Stimulated activated CD8-positive, alpha-beta memory T cell treated with anti-CD3 and anti-CD28 coated beads, Interleukin-12 subunit alpha, Interleukin-12 subunit beta, amount 100 ng/mL, for 4 hours (primary cell): ENCODE measurements at places on chromosomes 7 and 10.
A peak's percentile ranks its signal among the peaks of the same experiment; 100 is the strongest.

- DNase-seq: no peak
These were observed 335.0 kb downstream of the SFMBT2 start for GRCh38 chr10:7075851-7076250.

DNA sequence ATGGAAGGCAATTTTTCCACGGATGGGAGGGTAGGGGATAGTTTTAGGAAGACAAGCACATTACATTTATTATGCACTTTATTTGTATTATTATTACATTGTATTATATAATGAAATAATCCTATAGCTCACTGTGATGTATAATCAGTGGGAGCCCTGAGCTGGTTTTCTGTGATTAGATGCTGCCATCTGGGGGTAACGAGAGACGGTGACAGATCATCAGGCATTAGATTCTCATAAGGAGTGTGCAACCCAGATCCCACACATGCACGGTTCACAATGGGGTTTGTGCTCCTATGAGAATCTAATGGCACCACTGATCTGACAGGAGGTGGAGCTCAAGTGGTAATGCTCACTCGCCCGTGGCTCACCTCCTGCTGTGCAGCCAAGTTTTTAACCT lies 103.9 kb upstream of the STK17A start:
- no peak for DNase-seq

- DNase-seq: no peak
These were observed 149.8 kb upstream of the PRKCQ start for GRCh38 chr10:6729861-6730344.

GRCh38 chr7:60017-60675 lies 132.2 kb upstream of the FAM20C start:
- no peak for DNase-seq

GRCh38 chr10:132110111-132110521 lies 44.4 kb downstream of the JAKMIP3 start:
- DNase-seq: no peak

DNA sequence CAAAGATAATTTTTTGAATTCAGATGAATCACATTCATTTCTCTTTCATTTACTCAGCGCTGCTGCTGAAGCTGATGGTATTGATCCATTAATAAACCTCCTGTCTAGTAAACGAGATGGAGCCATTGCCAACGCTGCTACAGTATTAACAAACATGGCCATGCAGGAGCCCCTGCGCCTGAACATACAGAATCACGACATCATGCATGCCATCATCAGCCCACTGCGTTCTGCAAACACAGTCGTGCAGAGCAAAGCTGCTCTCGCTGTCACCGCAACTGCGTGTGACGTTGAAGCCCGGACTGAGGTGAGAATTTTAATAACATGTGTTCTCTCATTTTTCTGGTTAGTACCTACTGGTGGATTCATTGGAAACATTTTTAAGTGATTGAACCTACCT lies 70.2 kb downstream of the ARMC3 start:
- DNase-seq: no peak

DNA sequence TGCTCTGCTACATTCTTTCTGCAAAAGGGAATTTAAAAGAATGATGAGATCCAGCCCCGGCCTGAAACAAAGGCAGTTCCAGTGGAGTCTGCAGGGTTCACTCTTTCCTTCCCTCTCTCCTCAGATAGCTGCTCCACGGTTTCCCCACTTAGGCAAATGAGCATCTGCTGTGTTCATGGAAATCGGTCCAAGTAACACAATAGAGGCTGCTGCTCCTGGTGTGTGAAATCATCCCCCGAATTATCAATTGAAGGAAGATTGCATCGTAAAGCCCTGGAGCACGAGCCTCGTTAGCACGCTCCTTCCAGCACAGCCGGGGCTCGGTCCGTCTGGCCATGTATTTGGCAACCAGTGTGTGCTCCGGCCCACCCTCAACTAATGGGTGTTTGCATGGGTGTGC lies 108.3 kb upstream of the DPP6 start:
- DNase-seq: no peak

DNA sequence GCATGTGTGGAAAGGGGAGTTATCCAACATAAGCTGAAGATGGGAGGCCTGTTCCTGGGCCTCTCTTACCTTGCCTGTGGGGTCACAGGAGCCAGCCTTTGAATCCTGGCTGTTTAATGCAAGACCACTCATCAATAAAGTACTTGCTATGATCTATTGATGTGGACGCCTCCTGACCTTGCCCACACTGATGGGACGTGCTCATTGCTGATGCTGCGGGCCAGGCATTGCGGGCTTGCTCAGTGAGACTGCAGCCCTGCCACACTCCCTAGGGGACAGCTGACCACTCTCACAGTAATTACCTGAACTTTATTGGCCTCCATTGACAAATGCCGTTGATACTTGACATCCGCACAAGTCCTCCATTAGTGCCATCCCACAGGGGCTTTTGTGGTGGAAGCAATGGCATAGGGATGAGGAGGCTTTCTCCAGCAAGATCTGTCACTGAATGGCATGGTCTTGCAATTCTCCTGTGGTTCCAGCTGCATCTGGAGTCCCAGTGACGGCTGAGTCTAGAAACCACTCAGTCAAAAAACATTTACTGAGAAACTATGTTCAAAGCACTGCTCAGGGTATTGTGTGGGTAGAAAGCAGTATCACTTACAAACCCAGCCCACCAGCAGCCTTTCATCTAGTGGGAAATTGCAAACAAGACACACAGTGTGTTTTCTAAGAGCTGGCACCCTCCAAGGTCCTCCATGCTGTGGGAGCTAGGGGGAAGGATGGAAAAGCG lies 135.1 kb upstream of the YAE1 start:
- no peak for DNase-seq

- no peak for DNase-seq
These were observed 12.8 kb downstream of the CPXM2 start for GRCh38 chr10:123878666-123879303.

GRCh38 chr7:44880317-44881018 lies 4.9 kb downstream of the PURB start:
- DNase-seq: no peak

DNA sequence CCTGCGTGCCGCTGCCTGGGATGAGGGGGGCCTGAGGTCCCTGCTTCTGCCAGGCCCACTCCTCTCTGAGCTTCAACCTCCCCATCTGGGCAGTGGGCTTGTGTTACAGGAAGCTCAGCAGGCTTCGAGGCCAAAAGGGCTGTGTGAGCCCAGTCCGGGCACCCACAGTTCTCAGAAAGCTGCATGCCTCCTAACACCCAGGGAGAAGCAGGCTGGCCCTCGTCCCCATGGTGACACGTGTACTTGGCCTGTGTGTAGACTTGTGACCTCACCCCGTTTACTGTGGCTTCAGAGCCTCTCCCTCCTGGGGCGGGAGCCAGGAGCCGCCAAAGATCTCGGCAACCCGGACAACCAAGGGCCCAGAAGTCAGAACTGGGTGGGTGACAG lies 2.2 kb upstream of the GRIFIN start:
- no peak for DNase-seq

- DNase-seq: peak; percentile 72
These were observed 11.4 kb upstream of the EBLN1 start for GRCh38 chr10:22228943-22229801.

GRCh38 chr10:104300736-104301292 lies 31.8 kb downstream of the GSTO2 start:
- DNase-seq: no peak

DNA sequence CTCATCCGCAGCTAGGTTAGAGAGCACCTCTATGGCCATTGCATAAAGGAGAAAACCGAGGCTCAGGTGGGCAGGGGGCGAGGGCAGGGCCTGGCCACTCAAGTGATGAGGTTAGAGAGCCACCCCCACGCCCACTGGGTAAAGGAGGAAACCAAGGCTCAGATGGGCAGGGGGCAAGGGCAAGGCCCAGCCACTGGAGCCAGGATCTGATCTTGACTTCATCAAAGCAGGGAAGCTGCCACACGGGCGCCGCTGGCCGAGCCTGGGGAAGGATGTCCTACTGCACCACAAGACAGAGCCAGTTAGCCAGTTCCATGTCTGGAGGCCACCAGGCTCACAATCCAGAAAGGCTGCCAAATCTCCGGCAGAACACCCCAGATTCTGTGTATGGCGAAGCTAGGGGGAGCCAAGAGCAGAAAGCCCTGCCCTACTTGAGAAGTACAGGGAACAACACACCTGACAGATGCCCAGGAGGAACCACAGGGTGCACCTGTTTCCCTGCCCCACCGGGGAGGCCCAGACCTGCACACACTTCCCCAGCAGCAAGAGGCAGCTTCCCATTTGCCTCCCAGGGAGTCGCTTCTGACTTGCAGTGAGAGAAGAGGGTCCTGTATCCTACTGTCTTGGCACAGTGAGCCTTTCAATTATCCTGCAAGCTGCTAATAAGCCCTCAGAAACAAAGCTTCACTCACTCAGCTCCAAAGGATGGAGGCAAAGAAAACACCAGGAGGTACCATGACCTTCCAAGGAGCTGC lies 101.9 kb downstream of the TNS3 start:
- DNase-seq: no peak

DNA sequence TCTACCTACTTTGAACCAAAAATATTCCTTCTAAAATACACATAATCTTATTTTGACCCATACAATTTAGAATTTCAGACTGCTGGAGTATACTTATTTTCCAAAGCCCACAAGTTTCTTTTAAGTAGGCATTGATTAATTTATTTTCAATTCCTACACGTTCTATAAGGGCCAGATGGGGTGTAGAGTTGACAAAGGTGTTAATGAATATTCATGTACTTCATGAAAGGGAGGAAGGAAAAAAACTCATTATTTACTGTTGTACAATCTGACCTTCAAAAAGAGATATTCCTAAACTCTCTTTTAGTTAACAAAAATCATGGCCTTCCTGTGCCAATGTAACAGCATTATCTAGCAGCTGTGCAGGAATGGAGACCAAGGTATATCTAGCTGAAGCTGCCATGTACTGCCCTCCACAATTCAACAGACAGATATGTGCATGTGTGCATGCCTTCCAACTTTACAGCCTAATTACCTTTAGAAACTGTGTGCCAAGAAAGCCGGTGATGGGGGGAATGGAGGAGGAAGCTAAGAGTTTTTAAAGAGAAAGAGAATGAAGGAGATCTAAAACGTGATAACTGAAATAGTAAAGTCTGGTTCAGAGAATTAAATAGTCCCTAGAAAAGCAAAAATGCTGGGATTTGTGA lies 108.9 kb downstream of the UPF2 start:
- DNase-seq: no peak

GRCh38 chr7:484356-485101 lies 35.1 kb downstream of the PDGFA start:
- DNase-seq: no peak

DNA sequence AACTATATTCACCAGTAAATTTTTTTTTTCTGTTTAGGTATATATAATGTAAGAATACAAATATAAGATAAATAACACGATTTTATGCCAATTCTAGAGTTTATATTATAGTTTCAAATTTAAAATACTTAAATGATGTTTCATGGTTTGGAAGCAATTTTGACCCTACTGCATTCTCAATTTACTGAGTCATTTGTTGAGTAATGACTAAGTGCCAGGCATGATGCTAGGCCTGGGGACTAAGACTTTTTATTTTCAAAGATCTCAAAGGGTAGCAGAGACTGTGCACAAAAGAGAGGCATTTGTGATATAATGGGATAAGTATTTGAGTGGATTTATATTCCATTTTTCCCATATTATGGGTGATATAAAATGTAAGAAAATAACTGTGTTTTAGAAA lies 78.9 kb upstream of the SMIM30 start:
- DNase-seq: no peak

DNA sequence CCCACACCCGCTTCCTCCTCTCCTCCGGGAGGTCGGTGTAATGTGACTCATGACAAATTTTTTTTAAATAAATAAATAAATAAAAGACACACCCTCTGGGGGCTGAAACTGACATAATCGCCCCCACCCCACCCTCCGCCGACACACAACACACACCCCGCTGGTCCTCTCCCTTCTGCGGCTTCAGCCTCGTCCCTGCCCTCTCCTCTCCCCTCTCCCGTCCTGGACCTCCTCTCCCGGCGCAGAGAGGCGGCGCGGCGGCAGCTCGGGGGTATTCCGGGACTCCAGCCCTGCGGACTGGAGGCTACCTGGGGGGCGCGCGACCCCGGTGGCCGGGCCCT lies 686 bp downstream of the ABI1 start:
- peak; percentile 41 for DNase-seq

- DNase-seq: no peak
These were observed 45.5 kb downstream of the MYOF start for GRCh38 chr10:93436591-93437085.

GRCh38 chr7:13538669-13539068 lies 450.8 kb downstream of the ETV1 start:
- DNase-seq: no peak

GRCh38 chr10:18224626-18225445 lies 84.6 kb downstream of the CACNB2 start:
- no peak for DNase-seq

DNA sequence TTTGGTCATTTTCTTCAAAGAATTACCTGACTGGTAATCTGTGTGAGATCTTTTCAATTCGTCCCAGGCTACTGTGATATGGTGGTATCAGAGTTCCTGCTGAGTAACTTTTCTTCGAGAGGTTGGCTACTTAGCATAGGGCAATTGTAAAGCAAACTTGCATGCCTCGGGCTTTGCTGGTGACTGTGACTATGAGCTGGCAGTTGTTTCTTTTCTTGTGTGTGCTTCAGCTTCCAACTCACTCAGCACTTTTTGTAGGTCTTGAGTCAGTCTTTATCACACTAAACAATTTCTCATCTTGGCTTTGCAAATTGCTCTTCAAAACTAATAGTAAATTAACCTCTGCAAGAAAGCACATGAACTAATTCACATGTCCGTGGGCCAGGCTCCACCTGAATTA lies 44.3 kb downstream of the PRR15 start:
- no peak for DNase-seq

GRCh38 chr7:13106513-13106912 lies 419.1 kb downstream of the ARL4A start:
- no peak for DNase-seq

DNA sequence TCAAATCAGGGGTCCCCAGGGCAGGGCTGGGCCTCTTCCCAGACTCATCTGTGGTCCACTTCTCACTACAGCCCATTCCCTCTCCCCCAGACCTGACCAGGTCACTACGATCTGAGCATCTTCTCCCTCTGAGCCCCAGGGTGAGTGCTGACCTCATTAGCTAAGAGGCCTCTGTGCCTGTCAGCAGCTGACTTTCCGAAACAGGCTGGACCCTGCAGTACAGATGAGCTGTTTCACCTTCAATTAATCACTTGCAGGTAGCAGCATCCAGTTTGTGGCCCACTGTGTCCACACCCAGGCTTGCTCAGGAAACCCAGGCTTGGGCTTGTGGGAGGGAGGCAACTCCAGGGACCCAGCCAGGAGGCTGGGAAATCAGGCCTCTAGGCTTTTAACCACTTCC lies 24.3 kb downstream of the SRRM3 start:
- DNase-seq: no peak

- DNase-seq: no peak
These were observed 21.4 kb upstream of the ODAD2 start for GRCh38 chr10:28020080-28020860.

DNA sequence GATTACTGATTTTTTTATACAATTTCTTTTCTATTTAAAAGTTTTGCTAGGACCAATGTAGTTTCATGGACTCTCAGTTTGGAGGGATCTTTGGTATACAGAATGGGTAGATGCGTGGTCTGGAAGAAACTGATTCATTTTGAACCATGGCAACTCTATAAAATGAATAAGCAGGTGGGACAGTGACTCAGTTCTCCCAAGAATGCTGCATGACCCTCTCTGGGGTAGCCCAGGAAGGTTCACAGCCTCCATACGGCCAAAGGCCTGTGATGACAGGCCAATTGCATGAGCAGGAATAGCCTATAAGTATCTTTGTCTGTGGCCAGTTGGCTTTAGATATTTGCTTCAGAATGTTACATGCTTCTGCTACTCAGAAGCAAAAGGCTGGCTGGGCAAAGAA lies 113.3 kb upstream of the RSU1 start:
- DNase-seq: no peak

- no peak for DNase-seq
These were observed 51.3 kb downstream of the PALD1 start for GRCh38 chr10:70529848-70530247.

GRCh38 chr10:58971796-58972491 lies 204.5 kb upstream of the PHYHIPL start:
- DNase-seq: no peak
